Activated CD8-positive, alpha-beta memory T cell treated with anti-CD3 and anti-CD28 coated beads, Interleukin-2, amount 10 ng/mL, durations not matched to agents 7 days and 5 days (primary cell): ENCODE measurements at places on chromosomes 11 and 22. TPM values are rescaled to one million over a fixed set of nuclear protein-coding genes. Genes with fewer than 3 reads are reported as not detected.
A peak's percentile ranks its signal among the peaks of the same experiment; 100 is the strongest.

DNA sequence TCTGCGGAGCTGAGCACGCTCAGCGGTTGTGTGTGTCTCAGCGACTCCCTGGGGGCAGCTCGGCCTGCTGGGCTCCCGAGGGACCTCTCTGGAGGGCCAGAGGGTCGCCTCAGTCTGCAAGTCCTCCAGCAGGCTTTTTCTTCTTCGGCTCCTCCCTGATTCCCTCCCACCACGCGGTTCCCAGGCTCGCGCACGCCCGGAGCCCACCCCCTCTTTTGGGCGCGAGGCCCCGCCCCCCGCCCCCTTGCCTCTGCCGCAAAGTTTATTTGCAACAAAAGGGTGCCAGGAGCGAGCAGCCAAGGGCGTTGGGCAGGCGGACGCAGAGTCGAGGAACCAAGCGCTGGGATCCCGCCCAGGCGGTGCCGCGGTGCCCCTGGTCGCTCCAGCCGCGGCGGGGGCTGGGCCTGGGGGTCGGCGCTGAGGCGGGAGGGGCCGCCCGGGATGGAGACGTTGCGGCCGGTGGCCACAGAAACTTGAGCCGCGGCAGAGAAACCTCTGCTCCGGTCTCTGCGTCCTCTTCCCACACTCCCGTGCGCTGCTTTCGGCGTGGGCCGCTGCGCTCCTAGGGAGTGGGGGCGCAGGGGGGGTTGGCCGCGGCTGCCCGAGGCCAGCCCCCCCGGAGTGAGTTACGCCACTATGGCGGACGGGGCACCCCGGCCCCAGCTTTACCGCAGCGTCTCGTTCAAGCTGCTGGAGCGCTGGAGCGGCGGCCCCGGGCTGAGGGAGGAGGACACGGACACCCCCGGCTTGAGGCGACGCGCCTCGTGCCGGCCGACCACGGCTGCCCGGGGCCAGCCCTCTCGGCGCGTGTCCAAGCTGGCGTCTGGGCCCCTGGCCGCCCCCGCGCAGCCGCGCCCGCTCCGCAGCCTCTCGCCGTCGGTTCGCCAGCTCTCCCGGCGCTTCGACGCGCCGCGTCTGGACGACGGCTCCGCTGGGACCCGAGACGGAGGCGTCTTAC is at the start of gene ARHGEF17:
TSS of gene ARHGEF17 (plus strand) at position 274 of the 958 bp plus-strand sequence. CDS start at position 637, 363 bp downstream.
- DNase-seq: peak; percentile 46

DNA sequence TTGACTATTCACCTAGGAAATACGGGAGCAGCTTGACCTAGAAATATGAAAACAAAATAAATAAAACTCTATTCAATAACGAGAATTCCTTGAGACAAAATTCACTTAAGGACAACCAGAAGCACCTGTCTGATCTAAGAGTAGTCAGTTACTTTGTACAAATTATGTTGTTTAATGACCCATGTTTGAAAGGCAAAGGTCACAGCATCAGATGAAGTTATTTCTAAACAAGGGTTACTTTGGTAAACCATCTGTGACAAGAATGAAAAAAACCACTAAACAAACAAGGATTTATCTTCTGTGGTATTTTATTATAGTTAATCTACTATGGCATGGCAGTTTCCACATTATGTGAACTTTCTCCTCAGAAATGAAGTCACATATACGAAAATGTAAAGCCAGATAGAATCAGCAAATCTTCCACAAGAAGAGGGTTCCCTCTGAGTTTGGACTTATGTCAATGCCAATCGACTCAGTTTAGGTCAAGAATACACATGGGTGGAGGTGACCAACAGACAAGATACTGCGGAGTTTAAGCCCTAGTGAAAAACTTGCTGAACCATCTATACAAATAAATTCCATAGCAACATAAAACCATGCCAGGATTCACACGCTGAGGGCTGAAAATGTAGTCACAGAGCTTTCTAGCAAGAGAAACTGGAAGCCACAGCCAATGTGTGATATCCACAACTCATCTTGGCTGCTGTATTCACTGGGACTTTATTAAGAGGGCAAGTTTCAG is 53.4 kb downstream of the NCAPD3 start:
- no peak for DNase-seq

DNA sequence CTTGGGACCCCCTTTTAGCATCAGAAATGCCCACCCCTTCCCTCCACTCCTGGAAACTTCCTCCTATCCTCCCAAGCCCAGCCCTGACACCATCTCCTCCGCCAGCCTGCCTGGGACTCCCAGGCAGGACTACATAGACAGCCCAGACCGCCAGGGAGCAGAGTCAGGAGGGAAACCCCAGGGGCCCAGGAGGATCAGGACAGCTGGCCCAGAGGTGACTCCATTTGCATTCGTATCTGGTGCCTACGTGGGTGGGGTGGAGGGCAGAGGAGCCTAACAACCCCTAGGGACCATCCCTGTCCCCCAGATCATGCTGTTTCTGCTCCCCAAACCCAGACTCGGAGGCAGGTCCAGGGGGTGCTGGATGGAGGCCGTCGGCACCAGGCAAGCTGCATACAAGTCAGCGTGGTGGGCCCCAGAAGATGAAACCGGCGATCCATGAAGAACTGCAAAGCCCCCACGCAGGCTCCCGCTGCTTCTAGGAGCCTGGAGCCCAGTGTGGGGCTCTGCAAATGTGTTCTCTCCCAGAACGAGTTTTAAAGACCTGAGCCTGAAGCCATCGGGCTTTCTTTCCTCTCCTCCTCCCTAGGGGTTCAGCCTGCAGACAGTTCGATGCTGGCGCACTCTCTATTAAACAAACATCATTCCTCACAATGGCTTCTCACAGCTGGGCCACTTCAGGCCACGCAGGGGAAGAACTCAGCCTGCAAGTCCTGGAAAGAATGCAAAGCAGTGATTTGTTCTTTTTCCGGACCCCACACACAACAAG is 1506.8 kb downstream of the BRD1 start:
- no peak for DNase-seq

GRCh38 chr11:44248109-44248508 is 61.8 kb downstream of the ALX4 start:
- DNase-seq: no peak

DNA sequence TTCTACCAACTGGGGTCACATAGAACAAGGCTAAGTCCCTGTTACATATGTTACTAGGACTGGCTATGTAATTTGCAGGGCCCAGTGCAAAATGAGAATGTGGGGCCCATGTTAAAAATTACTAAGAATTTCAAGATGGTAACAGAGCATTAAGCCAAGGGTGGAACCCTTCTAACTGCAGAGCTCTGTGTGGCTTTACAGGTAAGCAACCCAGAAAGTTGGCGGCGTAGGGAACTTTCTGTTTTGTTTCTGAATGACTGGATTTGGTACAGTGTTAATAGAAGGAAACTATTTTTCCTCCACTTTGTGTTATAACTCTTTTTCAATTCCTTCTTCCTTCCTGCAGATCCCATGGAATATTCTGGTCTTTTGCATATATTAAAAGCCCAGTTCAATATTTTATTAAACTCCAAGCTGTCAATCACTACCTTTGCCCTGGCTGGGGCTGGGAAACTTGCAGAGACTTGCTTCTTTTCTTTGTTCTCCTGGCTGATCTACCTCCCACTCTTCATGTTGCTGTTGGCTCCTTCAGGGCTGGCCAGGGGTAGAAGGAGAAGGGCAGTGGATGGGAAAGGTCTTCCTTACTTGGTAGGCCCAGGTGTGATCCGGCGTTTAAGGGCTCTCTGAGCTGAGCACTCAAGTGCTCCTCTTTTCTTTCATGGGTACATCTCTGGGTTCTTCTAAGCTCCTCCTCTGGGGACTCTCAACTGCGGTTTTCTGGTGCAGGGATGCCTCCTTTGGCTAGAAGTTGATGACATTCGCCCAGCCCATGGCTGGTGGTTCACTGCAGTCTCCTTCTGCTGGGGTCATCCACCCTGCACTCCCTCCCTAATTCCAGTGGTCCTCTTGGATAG is 67.7 kb downstream of the SNX19 start:
- DNase-seq: no peak

DNA sequence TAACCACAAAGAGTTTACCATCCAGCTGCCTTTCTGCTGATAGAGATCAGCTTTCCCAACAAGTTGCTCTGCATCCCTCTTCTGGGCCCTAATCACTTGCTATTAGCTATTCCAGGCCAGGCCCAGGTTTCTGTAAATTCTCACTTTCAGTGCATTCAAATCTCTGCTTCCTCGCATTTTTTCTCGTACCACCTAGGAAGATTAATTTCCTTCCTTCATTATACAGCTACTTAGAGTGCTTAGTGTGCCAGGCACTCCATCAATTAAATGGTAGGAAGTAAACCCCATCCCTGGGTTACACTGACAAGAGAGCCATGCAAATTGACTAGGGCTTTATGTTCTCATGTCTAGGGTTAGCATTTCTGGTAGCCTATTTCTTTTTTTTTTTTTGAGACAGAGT is 9.7 kb downstream of the SIAE start:
- no peak for DNase-seq

- no peak for DNase-seq
These were observed 5.4 kb downstream of the ATM start for GRCh38 chr11:108228251-108228650.

DNA sequence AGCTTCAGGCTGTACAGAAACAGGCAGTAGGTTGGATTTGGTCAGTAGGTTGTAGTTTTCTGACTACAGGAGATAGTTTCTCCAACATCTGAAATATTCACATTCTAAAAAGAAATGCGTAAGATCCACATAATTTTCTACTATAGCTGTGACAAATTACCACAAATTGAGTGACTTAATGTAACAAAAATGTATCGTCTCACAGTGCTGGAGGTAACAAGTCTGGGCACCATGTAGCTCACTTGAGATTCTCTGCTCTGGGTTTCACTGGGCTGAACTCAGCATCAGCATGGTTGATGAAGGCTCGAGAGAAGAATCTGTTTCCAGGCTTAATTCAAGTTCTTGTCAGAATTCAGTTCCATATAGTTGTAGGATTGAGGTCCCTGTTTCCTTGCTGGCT is 350.9 kb upstream of the CCDC179 start:
- DNase-seq: no peak

GRCh38 chr11:81647374-81647773 is 1086.3 kb downstream of the FAM181B start:
- no peak for DNase-seq

DNA sequence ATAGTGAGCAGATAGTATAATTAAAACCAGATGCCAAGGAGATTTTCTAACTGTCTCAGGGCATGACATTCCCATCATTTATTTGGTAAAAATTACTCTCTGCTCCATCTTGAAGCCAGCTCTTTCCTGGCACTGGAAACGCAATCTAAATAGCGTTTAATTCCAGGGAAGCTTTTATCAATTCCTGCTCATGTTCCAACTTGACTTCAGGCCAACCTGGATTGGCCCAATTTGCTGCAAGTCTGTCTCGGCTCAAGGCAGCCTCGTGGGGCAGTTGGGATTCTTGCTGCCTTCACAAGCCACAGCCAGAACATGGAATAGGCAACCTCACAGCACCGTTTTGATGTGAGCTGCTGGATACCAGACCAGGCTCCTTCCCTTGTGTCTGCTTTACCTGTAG is 1255.9 kb downstream of the TBC1D22A start:
- DNase-seq: no peak

DNA sequence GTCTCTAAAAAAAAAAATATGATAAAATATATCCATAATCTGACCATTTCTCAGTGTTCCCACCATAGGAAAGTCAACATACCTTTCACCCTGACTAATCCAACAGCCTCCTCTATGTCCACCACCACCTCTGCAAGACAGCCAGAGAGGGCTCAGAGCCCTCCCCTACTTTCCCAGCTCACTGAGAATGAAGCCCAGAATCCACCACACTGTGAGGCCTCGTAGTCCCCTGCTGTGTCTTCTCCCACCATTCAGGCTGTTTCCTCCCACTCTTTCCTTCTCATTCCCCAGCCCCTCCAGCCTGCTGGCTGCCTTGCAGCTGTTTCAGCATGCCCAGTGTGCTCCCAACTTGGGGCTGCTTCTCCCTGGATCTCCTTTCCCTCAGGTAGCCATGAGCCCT is 27.0 kb downstream of the SGSM3 start:
- DNase-seq: no peak

- DNase-seq: no peak
These were observed 32.7 kb upstream of the TMEM41B start for GRCh38 chr11:9347100-9347499.

MAPK12 gene
- 15.8 TPM for total RNA-seq

SLC22A8 gene
- not detected for total RNA-seq

MS4A2 gene
- not detected for total RNA-seq

DKK3 gene
- not detected for total RNA-seq

H19 gene
- not detected for total RNA-seq

HMOX1 gene
- total RNA-seq: 0.88 TPM

KBTBD4 gene
- total RNA-seq: 19.0 TPM

BAIAP2L2 gene
- total RNA-seq: 0.70 TPM

MAPK8IP2 gene
- total RNA-seq: 0.29 TPM

SLC5A12 gene
- total RNA-seq: not detected

FEN1 gene
- 150 TPM for total RNA-seq
